ENCODE measurements at places on chromosomes 13 and 19. TPM values are rescaled to one million over a fixed set of nuclear protein-coding genes. Genes with fewer than 3 reads are reported as not detected.

DNA sequence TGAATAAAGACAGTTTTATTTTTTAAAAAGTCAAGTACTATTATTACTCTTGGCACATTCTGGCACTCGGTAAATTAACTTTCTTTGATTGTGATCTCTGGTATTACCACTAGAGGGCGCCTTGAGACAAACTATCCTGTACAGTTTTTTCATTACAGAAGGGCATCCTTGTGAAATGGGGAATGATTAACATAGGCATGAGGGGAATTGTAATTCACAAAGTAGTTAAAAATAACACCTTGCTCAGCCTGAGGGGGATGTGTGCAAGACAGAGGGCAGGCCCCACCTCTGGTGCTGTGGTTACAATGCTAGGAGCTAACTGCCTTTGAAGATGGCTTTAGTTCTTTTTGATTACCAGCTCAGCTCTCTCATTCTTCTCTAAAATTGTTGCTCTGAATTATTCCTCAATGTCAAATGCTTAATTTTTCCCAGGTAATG is 24.2 kb upstream of the C1QTNF9B start:
- DNase-seq: no peak

The SLC8A2 gene
- total RNA-seq: 7.1 TPM

The CRX gene
- total RNA-seq: not detected

GRCh38 chr19:35264268-35265125 is 4.3 kb upstream of the USF2 start:
- DNase-seq: peak; percentile 10

- DNase-seq: no peak
Observed at GRCh38 chr19:32471095-32471494, 65.5 kb downstream of the DPY19L3 start.

The CGB5 gene
- not detected for total RNA-seq
